ENCODE measurements at places on chromosomes 3 and 15. TPM values are rescaled to one million over a fixed set of nuclear protein-coding genes. Genes with fewer than 3 reads are reported as not detected.

The ACTC1 gene
- not detected for total RNA-seq

GRCh38 chr3:18440066-18440722, 15.1 kb upstream of the SATB1 start:
- no peak for DNase-seq

DNA sequence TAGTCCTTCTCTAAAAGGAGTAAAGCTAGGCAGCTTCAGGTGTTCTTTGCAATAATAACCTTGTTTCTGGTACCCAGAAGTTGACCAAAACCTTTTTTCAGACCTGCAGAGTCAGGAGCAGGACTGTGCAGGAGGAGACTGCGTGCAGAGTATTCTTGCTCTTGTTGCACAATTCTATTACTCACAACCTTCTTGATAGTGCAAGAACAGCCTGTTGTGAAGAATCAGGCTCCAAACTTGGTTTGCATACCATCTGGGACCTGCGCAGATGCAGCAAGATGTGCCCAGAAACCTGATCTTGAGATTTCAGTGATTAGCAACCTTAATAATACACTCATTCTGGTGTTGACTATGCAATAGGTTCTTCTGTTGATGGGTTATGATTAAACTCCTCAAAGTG, 111.9 kb downstream of the ATG7 start:
- DNase-seq, result no peak

- no peak for DNase-seq
Observed at GRCh38 chr15:56774356-56774755, 41.0 kb upstream of the ZNF280D start.

Data from PC-9 (cell line).